Head of caudate nucleus (tissue), 42 donors: ENCODE measurements at places on chromosomes 7 and 10.

GRCh38 chr10:30728766-30729165, 99.2 kb upstream of the LYZL2 start:
- no peak for DNase-seq

GRCh38 chr7:51276967-51277366, 39.6 kb downstream of the COBL start:
- DNase-seq = peak; percentile 74

DNA sequence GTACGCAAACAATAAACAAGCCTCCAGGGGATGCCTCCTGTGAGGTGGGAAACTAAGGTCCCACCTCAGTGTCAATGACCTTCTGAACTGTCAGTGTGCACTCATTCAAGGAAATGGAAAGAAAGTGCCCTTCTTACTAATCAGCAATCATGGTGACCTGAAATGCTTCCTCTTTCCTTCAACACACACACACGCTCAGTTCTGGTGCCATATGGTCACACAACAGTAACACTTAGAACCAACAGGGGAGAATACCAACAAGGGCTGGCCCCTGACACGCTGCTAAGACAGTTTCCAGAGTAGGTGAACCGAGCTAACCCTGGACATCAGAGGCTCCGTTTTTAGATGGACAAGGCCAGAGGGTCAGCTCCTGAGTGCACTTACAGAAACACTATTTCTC, 42.1 kb upstream of the EFCAB10 start:
- no peak for DNase-seq

DNA sequence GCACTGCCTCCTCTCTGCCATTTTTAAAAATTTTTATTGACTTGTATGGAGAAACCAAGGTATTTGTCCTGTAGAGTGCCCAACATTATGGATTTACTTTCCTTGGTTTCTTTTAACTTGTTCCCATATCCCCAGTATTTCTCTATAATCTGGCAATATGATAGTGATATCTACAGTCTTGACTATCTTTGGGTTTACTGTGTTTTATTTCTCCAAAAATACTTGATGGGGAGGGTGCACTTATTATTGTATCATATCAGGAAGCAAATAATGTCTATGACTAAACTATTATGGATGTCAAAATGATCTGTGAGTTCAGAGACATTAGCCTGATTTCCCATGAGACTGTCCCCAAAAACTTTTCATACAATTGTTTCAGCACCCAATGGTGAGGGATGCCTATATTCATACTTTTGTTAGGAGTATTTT, 6.6 kb downstream of the TFPI2 start:
- no peak for DNase-seq

DNA sequence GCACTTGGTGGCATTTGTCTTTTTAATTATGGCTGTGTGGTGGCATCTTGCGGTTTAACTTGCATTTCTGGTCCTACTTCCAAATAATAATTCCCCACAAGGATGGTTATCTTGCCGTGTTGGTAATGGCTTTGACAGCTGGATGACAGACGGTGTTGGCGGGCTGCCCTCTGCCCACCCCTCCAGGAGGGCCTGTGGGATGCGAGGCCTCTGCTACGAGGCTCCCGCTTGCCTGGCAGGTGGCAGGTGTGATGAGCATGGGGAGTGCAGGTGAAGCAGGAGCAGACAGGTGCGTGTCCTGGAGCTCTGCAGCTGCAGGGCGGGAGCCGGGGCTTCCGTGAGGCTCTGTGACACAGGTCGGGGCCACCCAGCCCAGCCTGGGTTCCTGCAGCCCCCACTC, 11.8 kb downstream of the INPP5A start:
- DNase-seq = no peak

- DNase-seq = no peak
Observed at GRCh38 chr7:84123965-84124547, 70.5 kb downstream of the SEMA3A start.

GRCh38 chr10:118870467-118871243, 115.9 kb upstream of the CACUL1 start:
- DNase-seq = no peak

DNA sequence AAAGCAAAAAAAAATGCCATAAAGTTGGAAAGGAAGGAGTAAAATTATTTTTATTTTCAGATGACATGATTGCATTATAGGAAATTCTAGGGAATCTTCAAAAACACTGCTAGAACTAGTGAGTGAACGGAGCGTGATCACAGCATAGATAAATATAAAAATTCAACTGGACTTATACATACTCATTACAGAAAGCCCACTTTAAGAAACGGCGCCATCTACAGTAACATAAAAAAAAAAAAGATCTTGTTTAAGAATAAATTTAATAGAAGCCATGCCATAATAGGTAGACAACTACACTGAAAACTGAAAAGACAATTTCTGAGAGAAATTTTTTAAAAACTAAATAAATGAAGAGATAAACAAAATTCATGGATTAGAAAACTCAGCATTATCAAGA, 623.1 kb upstream of the MGMT start:
- no peak for DNase-seq

GRCh38 chr10:131076356-131076755, 235.2 kb downstream of the TCERG1L start:
- no peak for DNase-seq

DNA sequence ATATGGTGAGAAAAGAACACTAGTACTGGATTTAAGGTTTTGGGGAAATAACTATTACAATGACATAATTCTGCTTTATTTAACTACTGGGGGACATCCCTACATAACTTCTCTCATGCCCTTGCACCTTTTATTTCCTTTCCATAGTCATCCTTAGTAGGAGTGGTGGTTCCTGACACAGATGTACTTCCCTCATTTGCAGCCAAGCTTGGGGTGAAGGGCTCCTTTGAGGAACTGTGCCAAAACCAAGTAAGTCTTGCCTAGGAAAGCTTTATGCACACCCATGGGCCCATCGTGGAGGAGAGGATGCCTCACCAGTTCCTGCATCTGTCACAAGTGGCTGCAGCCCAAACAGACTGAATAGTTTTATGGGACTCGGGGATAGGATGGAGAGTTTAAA, 20.6 kb downstream of the ZDHHC6 start:
- no peak for DNase-seq

- DNase-seq = no peak
Observed at GRCh38 chr7:128727239-128727638, 11.9 kb upstream of the CALU start.

GRCh38 chr10:77516575-77516974, 121.0 kb downstream of the KCNMA1 start:
- DNase-seq = no peak

DNA sequence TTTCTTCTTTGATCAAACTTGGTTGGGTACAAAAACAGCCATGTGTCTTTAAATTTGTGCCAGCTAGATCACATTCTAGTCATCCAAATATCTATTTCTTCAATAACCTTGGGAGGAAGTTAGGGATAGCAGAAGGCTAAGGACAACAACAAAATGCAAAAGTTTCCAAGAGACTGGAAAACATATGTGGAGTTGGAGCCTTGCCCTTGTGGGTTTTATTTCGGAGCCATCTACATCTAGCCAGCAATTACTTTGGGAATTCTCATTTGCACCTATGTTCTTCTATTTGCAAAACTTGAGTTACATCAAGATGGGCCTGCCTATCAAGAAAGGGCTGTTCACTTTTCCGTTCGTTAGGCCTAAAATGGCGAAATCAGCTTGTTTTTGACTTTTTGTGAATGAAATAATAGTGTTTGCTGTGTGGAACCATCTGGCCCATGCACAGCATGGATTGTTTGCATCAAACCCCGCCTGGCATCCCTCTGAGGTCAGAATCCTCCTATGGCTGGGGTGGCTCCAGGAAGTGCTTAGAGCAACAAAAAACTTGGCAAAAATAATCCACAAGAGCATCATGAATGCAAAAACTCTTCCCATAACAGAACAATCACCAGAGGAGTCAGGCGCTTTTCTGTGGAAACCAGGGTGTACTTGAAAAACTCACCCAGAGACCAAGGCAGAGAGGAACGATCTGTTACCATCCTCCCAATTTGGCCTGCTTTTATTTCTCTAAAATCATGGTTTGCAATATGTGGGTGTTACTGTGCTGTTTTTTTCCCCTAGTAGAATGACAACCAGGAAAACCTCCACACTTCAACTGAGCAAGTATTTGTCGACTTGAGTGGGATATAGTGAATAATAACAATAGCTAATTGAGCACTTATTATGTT, 36.2 kb upstream of the XPNPEP1 start:
- no peak for DNase-seq

GRCh38 chr7:148114804-148115203, 475.8 kb upstream of the C7orf33 start:
- no peak for DNase-seq

- no peak for DNase-seq
Observed at GRCh38 chr7:46156086-46156485, 235.0 kb upstream of the IGFBP3 start.

GRCh38 chr10:124015991-124016390, 77.4 kb downstream of the CHST15 start:
- DNase-seq = no peak

DNA sequence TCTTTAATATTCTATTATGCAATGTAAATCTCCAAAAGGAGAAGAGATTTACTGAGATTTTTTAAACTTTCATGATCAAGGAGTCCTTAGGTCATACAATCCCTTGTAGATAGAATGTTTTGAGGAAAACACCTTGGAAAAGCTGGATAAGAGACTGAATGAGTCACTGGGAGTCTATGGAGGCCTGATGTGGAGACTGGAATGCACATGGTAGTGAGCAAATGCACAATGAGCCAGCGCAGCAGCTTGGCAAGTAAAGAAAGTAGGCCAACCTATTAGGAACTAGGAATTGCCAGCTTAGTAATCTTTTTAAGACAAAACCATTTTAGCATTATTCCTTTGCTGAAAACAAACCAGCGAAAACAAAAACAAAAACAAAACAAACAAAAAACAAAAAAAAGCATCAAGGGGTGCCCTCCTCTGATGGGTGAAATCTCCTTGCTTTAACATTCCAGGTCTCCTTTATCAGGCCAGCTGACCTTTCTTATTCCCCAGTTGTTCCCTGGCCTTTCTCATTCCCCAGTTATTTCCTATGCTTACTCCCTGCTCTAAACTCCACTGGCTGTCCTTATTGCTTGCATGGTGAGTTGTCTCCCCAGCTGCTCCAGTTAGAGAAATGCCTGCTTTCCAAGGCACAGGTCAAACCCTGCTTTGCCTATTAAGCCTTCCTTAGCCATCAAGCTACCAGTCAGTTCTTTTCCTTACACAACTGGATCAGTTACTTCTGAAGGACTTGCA, 135.8 kb downstream of the PLCE1 start:
- no peak for DNase-seq

GRCh38 chr10:12508165-12508564, 158.8 kb downstream of the CAMK1D start:
- DNase-seq = no peak

GRCh38 chr7:69882269-69882668, 284.0 kb downstream of the AUTS2 start:
- DNase-seq = no peak

DNA sequence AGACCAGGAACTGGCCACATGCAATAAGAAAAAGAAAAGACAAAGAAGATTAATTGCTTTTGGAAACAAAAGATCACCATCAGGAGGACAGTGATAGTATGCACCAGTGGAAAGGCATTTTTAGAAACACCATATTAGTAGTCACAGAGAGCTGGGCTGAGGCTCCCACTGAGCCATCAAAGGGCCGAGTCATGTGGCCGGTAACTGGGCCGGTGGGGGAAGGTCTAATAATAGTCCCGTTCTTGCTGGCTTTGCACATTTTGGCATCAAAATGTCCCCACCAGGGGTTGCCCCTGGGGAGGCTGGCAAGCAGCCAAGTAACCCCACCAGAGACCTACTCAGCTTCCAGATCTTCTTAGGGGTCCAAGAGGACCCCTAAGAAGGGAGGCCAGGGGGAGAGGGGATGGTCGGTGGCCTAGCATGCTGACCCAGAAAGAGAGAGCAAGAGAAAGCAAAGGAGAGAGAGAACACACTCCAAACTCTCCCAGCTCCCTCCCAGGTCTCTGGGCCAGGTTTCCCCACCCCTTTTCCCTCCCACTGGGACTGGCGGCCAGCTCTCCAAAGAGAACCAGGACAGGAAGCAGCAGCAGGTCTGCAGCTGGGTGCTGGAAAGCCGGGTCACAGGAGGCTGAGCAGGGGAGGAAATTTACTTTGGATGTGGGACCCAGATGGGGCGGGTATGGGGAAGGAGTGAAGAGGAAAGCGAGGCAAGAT, 70.2 kb upstream of the FGFR2 start:
- peak; percentile 38 for DNase-seq

DNA sequence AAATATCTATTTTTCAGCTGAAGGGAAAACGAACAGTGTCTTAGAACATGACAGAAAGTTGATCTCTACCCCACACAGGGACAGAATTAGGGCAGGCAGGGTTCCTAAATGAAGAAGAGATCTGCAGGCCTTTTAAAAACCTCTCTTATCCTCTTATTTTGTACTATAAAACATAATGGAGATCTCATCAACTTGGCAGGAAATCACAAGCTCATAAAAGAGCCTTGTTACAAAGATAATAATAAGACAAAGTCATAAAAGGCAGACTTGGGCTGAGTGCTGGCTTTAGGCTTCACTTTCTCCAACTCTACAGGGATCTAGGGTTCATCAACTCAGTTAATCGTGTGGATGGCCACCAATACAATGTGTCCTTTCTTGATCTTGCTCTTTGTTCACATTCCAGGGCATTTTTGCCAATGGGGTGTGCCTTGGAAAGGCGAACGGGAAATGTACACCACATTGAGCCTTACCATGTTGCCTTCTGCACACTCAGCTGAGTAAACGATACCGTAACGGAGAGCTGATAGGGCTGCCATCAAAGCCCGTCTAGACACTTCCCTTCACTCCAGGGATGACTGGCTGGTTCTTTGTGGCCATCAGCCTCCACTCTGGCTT, 7.1 kb upstream of the TEX36 start:
- no peak for DNase-seq

GRCh38 chr7:55534262-55534915, 37.9 kb downstream of the VOPP1 start:
- peak; percentile 43 for DNase-seq

DNA sequence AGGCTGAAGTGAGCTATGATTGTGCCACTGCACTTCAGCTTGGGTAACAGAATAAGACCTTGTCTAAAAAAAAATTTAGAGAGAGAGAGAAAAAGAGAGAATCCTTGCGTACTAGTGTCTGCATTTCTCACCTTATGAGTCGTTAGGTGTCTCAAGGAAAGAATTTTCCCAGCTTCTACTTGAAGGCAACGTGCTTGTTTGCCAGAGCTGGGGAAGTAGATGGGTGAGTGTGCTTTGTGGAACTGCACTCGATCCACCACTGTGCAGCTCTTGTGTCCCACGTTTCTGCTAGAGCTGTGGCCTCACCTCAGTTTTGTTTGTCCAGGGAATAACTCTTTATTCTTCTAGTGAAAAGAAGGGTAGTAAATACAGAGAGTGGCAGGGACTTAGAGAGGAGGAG, 38.9 kb downstream of the HDAC9 start:
- DNase-seq = no peak

- no peak for DNase-seq
Observed at GRCh38 chr7:128093614-128094570, 62.7 kb upstream of the LRRC4 start.
